Fibroblast of pulmonary artery (primary cell): ENCODE measurements at places on chromosomes 2 and 18.

- DNase-seq, result peak; percentile 20
Measured at GRCh38 chr2:182182436-182182835, 196.8 kb downstream of the PPP1R1C start.

DNA sequence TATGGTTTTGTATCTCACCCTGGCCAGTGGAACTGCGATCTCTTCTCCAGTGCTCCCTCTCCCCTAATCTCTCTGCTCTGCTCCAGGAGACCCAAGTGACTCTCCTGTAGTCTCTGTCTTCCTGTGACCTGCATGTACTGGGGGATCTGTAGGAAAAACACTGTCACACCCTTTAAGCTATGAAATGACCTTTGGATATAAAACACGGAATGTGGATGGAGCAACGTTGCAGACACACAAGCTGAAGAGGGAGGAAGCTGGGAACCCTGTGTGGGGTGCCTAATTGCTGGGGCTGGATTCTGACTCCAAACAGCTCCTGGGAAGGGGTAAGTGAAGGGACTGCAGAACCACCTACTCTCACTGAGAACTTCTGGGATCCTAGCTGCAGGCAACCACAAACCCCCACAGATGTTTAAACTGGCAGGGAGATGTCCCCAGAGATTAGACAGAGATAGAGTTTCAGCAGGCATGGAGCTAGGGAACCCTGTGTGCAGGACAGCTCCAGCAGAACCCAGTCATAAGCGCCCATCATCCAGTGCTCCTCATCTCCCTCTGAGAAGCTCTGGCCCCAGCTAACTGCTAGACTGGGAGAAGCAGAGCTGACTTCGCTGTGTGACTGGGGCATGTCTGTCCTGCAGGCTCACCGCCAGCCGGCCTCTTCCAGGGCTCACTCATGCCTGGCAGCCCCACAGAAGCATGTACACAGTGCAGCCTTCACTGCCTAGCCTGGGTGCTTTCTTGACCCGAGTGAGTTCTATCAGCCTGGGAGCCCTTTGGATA lies 482.7 kb upstream of the SETBP1 start:
- DNase-seq, result no peak

GRCh38 chr2:86301009-86301408 lies 36.4 kb downstream of the REEP1 start:
- no peak for DNase-seq

DNA sequence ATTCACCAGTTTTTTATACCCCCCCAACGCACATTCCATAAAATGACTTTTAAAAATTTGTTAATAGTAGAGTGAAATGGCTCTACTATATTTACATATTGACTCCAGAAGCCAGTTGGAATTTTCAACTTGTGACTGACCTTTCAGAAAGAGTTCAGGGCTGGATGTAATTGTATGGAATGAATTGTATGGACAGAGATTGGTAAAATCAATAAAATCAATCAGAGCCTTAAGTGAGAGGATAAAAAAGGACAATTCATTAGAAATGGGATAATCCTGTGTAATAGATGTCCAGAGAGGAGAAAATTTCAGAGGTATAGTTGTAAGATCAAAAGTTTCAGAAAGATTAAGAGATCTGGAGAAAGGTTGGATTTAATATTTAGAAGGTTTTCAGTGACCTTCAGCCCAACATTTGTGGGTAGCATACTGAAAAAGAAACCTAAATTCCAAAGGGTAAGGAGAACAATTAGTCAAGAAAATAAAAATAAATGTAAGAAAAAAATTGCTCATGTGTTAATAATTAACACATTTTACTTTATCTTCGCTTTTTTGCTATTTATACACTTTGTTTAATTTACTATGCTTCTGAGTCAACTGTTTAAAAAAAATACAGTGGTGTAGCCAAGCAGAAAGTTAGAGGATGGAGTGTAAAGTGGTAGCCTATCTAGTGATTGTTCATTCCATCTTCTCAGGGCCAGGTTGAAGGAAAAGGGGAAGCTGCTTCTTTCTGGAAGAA lies 385.4 kb upstream of the TMEFF2 start:
- no peak for DNase-seq

GRCh38 chr2:227103583-227103982 lies 60.4 kb downstream of the COL4A4 start:
- no peak for DNase-seq

DNA sequence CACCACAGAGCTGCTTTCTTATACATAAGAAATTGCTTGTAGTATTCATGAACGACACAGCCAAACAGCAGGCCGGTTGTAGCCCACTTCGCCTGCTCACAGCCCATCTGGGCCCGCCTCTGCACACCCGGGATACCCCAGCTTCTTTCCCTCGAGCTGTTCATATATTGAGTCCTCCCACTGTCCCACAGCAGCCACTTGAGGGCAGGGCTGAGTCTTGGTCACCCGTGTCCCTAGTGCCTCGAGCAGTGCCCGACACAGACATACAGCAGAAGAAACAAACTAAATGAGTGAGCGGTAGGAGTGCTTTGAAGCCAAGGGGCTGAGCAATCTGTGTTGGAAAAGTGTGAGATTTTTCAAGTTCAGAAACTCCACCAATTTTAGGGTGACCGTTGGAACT lies 251.4 kb downstream of the KLHL29 start:
- peak; percentile 52 for DNase-seq

- DNase-seq, result no peak
Measured at GRCh38 chr2:158505448-158505934, 48.7 kb downstream of the PKP4 start.

DNA sequence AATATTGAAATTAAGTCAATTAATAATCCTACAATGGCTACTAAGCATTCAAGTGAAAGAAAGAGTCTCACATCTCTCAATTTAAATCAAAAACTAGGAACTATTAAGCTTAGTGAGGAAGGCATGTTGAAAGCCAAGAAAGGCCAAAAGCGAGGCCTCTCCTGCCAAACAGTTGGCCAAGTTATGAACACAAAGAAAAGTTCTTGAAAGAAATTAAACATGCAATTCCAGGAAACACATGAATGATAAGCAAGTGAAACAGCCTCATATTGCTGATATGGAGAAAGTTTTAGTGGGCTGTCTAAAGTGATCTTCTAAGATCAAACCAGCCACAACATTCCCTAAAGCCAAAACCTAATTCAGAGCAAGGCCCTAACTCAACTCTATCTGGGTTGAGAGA lies 11.8 kb downstream of the RDH14 start:
- DNase-seq, result peak; percentile 31

- no peak for DNase-seq
Measured at GRCh38 chr2:66568650-66569300, 133.8 kb downstream of the MEIS1 start.

DNA sequence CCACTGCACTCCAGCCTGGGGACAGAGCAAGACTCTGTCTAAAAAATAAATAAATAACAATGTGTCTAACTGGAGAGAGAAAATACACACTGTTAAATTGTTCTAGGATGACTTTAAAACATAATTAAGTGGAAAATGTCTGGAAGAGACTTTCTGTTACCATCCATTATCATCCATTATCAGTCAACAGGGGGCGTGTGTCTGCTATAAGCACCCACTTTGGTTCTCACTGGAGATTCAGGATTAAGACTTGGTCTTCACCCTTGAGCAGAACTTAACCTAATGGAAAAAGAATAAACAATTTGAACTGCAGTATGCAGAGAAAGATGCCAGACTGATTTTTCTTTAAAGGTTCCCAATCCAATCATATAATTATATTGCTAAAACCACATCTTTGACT lies 999.8 kb upstream of the GYPC start:
- no peak for DNase-seq

- DNase-seq, result peak; percentile 19
Measured at GRCh38 chr2:12870692-12871091, 154.0 kb downstream of the TRIB2 start.

- DNase-seq, result peak; percentile 88
Measured at GRCh38 chr2:160209516-160209856, 9.4 kb upstream of the ITGB6 start.

DNA sequence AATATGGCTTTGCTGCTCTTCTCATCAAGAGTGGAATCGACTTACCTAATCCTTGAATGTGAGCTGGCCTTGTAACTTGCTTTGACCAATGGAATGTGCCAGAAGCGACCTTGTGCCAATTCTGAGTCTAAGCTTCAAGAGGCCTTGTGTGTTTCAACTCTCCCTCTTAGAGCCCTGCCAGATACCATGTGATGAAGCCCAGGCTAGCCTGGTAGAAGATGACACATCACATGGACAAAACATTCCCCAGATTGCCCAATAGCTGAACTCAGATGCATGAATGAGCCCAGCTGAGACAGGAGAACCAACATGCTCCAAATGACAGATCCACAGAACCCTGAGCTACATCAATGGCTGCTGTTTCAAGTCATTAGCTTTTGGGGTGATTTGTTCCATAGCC lies 4.2 kb upstream of the KLHL14 start:
- DNase-seq, result no peak

DNA sequence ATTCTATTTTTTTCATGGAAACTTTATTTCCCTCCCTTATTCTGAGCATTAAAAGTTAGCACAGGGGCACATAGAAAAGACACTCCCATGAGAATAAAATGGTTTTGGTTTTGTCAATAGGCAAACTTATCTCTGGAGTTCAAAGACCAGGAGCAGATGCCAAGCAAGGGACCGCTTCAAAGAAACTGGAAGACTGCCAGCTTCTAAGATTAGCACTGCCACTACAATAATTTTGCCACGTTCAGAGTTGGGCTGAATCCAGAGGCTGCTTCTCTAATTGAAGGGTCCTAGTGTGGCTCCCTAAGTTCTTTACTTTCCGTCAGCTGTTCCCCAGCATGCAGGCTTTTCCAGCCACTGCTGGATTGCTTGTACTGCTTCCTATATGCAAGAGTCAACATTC lies 681.0 kb upstream of the GCFC2 start:
- no peak for DNase-seq

DNA sequence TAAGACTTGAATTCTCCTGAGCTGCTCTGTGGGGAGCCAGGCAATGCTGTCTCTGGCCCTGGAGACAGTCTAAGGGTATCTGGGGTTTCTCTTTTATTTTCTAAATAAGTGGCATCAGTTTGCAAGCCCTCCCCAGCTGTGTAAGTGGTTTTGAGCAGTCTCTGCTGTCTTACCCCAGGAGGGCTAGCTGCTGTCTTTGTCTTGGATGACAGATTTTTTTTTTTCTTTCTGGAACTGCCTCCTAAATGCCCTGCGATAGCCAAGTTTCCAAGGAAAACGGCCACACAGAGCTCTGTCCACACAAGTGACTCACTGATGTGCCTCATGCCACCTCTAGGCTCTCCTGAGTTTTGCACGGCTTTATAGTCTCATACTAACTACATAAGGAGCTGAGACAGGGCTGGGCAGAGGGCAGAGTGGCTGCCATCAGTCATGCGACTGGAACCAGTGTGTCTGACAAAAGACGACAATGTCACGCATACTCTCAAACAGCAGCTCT lies 37.2 kb upstream of the THOC1 start:
- no peak for DNase-seq

DNA sequence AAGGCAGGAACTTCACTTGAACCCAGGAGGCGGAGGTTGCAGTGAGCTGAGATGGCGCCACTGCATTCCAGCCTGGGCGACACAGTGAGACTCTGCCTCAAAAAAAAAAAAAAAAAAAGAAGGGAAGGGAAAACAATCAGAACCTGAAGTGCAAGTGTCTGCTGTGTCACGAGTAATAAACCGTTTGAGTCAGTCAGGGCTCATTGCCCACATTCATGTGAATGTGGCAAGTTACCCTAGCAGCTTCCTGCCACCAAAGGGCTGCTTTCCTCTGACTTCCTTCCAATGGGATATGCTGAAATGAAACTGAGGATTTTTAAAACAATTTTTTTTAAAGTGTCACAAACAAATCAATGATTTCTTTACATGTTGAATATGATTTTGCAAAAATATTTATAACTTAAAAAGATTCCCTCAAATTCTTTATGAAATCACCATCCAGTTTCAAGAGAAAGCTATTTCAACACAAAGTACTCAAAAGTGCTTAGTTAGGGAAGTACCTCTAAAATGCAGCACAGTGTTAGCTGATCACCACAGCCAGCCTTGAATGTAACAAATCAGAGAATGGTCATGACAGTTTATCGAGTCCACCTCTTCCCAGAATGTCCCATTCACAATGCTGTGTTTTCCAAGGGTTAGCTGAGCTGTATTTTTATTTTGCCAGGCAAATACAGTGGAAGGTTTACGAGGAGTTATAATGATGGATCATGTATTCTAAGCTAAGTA lies 36.4 kb downstream of the WDSUB1 start:
- DNase-seq, result peak; percentile 73

GRCh38 chr2:233455491-233455890 lies 101.2 kb downstream of the DGKD start:
- DNase-seq, result no peak

DNA sequence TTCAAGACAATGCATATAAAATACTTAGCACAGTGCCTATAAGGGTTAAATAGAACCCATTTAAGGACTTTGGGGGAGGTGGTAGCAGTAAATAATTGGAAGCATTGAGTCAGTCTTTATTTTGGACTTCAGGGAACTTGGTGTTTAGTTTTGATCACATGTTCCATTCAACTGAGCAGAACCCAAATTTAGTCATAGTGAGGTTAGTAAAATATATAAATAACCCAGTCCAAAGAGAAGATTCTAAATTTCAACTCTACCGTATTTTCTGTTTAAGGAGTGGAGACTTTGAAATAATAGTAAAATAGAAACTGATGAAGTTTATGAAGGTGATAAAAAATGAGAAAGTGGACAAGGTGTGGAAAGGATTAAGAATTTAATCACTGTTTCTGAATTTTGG lies 19.7 kb downstream of the TWSG1 start:
- DNase-seq, result no peak

DNA sequence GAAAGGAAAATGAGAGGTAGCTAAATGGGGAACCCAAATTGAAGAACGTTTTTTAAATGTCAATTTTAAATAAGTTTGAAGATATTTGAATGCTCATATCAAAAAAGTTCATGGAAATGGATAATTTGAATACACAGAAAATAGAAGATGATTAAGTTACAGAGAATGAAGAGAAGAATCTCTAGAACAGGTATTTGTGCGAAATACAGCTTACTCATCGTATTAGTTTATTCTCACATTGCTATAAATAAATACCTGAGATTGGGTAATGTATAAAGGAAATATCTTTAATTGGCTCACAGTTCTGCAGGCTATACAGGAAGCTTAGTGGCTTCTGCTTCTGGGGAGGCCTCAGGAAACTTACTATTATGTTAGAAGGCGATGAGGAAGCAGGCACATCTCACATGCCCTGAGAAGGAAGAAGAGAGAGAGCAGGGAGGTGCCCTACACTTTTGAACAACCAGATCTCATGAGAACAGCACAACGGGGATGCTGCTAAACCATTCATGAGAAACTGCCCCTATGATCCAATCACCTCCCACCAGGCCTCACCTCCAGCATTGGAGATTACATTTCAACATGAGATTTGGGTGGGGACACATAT lies 89.7 kb upstream of the DTNA start:
- DNase-seq, result no peak

GRCh38 chr18:5893956-5894610 lies 1.2 kb downstream of the TMEM200C start:
- DNase-seq, result no peak

DNA sequence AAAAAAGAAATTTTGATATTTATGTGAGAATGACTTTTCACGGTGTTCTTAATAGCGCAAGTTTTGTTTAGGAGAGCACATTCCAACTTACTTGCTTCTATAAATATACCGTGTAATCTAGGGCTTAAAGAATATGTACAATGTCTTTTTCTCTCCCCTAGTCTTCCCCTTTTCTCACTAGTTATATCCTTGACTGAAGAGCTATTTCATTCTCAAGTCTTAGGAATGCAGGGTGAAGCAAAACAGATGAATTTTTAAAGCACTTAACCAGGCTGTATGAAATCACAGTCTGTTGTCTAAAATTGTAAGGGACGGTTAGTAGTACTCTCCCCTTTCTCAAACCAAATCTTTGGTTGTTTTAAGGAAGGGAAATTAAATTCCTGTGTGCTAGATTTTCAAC lies 29.6 kb upstream of the SLC30A6 start:
- DNase-seq, result no peak

- DNase-seq, result no peak
Measured at GRCh38 chr2:11691076-11691660, 21.2 kb upstream of the NTSR2 start.
